ENCODE measurements at places on chromosomes 3 and 15.

- no peak for DNase-seq
These were observed 141.5 kb downstream of the PLOD2 start for GRCh38 chr3:146019508-146019907.

DNA sequence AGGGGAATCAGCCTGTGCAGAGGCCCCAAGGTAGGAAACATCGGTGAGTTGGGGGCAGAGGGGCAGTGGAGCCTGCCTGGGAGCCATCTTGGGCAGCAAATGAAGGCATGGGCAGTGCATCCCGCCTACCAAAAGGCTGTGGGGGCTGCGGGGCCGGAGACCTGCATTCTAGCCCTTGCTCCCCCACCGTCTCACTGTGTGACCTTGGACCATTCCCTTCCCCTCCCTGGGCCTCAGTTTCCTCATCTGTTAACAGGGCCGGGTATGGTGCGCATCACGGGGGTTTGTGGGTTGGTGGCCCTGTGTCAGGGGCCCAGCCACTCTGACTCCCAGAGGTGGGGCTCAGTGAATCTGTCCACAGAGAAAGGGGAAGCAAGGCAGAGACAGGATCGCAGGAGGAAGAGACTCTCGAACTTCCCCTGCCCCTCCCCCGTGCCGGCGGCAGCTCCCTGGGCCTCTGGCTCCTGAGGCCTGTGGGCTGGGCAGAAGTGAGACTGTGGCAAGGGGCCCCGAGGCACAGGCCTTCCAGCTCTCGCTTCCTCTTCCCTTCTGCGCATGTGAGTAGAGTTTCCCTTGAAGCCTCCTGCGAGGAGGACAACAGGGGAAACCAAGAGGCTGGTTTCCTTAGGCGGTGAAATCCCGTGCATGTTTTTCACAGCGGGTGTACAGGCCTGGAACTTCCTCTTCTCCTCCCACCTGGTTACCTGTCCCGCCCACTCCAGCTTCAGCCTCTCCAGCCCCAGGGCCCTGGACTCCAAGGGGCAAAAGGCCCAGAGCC is 42.9 kb downstream of the IDH2 start:
- DNase-seq = no peak

- no peak for DNase-seq
These were observed 1109.6 kb upstream of the CADM2 start for GRCh38 chr3:83849106-83849730.

DNA sequence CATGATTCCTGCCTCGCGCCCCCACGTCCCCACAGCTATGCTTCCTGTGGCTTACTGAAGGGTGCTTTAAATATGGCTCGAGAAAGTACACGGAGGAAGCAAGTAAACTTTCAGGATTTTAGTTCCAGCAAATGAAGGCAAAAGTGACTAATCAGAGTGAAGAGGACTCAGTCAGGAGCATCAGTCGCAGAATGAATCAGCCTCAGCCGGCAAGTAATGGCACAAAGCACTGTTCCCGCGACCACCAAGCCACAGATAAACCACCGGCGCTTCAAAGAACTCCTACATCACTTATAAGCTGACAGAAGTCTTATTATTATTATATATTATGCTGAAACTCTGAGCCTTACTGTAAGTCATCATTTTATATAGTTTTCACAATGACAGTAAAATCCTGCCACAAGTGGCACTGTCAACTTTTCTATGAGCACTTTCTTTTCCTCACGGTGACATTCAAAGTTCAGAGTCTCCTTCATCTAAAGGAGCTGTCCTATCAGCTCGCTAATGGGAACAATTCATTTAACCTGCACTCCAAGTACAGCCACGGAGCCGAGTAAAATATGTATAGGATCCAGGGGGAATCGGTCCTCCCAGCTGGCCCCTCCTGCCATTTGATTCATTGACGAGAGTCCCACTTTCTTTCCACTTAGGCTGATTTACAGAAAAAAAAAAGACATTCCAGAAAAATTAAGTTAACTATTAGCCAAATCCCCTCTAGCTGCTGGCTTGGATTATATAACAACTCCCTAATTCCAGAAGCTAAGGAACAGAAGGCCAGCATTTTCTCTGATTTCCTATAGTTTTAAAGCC is 217.0 kb upstream of the ICE2 start:
- no peak for DNase-seq

- DNase-seq = peak; percentile 18
These were observed 68.5 kb upstream of the PLCL2 start for GRCh38 chr3:16816048-16816780.

- DNase-seq = no peak
These were observed 178.8 kb upstream of the EIF1B start for GRCh38 chr3:40130721-40131120.

DNA sequence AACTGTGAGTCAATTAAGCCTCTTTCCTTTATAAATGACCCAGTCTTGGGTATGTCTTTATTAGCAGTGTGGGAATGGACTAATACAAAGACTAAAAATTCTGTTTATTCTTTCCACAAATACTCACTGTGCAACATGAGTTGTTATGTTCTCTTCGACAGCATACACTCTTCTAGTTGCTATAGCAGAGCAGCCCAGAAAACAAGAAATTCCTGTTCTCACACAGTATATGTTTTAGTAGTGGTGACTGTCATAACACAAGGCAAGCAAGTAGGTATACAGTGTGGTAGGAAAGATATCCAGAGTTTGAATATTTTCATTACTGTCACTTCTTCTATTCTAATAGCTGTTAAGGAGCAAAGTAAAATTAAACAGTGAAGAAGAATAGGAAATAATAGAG is 453.3 kb downstream of the ROBO1 start:
- no peak for DNase-seq

GRCh38 chr15:40125950-40126349 is 17.3 kb upstream of the BMF start:
- no peak for DNase-seq

GRCh38 chr15:100115711-100116090 is 226.1 kb downstream of the ADAMTS17 start:
- no peak for DNase-seq

DNA sequence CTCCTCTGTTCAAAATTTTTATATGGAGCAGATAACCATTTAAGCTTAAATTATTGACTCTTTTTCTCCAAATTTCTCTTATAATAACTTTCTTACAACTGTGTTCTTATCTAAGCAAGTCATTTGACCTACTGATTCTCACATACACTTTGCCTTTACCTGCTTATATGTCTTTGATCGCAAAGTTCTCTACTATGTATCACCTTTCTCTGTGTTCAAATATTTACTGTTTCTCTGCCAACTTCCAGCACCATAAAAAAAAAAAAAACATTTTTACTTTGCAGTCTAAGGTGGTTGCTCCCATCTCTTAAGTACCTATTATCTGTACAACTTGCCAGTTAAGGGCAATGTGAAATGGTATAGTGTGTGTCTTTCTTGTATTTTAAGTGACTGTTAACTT is 100.8 kb upstream of the DPH6 start:
- no peak for DNase-seq

- DNase-seq = no peak
These were observed 9.0 kb upstream of the U2SURP start for GRCh38 chr3:142992323-142992722.

GRCh38 chr15:38072348-38073177 is 138.1 kb downstream of the TMCO5A start:
- DNase-seq = peak; percentile 28

GRCh38 chr15:42581272-42581730 is 5.9 kb downstream of the STARD9 start:
- DNase-seq = no peak

GRCh38 chr3:63508305-63508704 is 144.2 kb upstream of the SNTN start:
- DNase-seq = no peak

GRCh38 chr3:161471211-161471610 is 25.4 kb upstream of the OTOL1 start:
- DNase-seq = no peak

DNA sequence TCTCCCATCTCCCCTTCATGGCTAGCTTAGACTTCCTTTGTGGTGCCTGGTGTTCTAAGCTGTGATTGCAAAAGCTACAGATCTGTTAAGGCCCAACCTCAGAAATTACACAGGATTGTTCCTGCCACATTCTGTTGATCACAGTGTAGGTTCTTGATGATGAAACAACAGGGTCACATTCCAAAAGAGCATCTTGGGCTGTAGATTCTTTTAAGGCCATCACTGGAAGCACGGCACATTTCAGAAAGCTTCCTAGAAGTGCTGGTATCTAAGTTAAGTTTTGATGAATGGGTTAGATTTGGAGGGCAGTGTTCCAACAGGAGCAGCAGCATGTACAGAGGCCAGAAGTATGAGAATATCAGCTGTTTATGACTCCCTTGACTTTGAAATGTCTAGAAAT is 107.5 kb upstream of the SKOR1 start:
- no peak for DNase-seq

- DNase-seq = no peak
These were observed 162.6 kb downstream of the IL1RAP start for GRCh38 chr3:190676481-190676880.

DNA sequence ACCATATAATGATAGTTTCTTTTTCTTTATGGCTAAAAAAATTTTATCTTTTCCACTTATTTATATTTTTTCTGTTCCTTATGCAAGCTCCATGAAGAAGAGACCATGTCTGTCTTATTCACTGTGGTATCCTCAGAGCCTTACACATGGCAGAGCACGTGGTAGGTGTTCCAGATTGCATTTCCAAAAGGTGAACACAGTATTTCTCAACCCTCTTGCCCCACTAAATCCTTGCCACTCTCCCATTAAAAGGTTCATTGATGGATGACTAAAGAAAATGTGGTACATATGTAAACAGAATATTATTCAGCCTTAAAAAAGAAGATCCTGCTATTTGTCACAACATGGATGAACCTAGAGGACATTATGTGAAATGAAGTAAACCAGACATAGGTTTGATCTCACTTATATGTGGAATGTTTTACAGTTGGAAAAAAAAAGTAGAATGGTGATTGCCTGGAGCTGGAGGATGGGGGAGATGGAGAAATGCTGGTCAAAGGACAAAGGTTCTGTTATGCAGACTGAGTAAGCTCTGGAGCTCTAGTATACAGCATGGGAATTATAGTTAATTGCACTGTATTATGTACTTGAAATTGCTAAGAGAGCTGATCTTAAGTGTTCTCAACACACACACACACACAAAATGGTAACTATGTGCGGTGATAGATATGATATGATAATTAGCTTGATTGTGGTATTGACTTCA is 266.7 kb downstream of the CNTN3 start:
- DNase-seq = no peak

DNA sequence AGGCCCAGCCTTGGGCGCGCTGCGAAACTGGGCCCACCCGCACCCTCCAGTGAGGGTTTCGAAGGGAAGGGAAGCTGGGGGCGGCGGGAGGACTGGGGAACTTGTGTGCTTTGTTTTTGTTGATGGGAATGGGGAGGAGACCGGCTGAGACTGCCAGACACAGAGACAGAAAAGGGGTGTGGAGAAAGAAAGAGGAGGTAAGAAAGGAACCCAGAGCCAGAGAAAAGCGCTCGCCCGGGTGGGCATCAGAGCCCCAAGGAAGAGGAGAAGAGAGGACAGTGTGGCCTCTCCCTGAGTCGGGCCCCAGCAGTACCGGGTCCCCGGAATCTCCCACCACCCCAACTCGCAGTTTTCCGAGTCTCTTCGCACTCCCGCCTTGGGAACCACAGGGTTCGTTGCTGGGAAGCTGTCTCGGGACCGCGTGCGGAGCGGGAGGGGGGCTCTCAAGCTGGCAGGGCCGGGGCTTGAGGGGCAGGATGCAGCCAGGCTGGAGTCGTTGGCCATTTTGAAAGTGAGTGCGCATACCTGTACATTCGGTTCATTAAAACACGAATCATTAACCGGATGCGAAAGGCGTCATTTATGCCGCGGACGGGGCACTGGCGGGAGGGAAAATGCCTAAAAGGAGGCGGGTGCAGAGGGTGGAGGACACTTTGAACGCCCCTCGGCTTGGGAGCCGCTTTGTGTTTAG is 3.1 kb downstream of the SKOR1 start:
- DNase-seq = no peak

DNA sequence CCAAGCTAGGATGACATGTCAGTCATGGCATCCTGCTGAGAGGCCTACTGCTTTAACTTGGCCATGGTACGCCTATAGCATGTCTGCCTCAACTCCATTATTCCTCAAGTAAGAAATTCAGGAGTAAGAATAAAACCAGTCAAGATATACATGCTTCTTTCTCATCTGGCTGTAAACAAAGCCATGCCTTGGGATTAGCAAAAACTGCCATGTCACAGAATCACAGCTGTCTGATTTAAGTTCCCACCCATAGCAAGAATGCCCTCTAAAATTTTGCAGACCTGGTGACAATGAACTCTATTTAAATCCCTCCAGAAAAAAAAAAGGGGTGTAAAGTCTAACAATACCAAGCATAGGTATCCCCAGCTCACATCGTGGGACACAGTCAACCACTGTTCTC is 55.6 kb upstream of the ACAN start:
- DNase-seq = no peak

All from NCI-H2171 treated with DMSO at 0.1 percent for 48 hours (cell line).